Amygdala (tissue), 56 donors: ENCODE measurements at places on chromosomes 2 and 18.

DNA sequence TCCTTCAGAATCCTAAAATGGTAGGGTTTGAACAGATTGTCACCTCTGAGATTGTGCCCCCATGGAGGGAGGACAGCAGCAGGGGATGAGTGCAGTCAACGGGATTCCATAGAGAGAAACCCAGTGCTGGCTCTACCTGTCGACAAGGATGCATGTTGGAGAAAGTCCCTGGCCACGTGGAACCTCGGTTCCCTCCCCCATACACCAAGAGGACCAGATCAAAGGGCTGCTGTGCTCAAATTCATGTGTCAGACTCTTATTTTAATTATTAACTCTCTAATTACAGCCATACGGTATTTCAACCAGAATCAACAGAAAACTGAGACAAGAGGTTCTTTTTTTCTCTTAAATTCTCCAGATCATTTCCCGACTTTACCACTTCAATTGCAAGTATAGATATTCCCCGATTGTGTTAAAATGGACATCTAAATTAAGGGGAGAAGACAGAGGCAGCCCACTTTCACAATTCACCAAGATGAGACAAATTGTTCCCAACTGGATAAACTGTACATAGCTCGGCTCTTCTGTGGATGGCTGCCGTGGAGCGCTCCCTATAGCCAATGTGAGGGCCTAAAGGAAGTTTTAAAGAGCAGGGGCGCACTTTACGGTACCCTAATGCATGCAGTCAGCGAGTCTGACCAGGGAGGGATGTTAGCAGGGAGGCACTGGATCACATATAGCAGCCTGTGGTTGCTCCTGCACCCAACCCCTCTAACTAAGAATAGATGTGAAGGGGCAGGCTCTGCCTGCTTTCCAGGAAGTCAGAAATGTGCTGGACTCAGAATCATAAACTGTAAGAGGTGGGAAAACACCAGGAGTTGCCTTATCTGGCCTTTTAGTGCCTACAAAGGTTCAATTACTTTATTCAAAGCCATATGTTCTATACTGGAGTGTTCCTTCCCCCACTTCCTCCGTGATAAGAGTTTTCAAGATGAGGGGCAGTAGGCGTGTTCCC is 123.1 kb downstream of the CACNB4 start:
- DNase-seq: no peak

DNA sequence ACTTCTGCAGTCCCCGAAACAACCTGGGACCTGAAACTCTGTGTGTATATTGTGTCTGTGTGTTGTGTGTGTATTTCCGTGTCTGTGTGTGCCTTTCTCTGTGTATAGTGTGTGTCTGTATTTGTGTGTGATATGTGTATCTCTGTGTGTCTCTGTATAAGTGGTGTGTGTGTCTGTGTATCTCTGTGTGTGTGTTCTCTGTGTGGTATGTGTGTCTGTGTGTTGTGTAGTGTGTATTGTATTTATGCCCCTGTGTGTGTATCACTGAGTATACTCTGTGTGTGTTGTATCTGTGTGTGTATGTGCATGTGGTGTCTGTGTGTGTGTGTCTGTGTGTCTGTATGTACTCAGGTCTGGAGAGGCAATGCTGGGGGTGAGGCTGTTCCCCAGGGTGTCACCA is 11.6 kb downstream of the CASP8 start:
- DNase-seq: no peak

GRCh38 chr2:46748121-46748520 is 167.5 kb downstream of the MCFD2 start:
- DNase-seq: no peak

- DNase-seq: no peak
Observed at GRCh38 chr2:219464286-219465032, 29.8 kb downstream of the SPEG start.

- DNase-seq: no peak
Observed at GRCh38 chr2:10873171-10873570, 38.6 kb upstream of the KCNF1 start.

DNA sequence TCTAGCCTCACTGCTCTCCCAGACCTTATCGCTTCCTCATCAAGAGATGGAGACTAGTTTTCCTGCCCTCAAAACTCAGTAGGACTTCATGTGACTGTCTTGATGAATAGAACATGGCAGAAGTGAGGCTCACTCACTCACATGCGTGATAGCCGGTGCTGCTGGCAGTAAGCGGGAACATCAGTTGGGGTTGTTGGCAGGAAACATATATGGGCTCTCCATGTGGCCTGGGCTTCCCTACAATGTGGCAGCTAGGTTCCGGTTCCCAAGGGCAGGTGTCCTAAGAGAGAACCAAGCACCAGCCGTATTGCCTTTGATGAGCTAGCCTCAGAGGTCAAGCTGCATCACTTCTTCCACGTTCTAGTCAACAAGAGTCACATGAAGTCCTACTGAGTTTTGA is 15.2 kb upstream of the FAHD2A start:
- no peak for DNase-seq

- no peak for DNase-seq
Observed at GRCh38 chr2:99085421-99085820, 56.1 kb upstream of the C2orf15 start.

GRCh38 chr2:171515672-171516298 is 6.5 kb upstream of the CYBRD1 start:
- DNase-seq: no peak
